ENCODE measurements at places on chromosomes 5 and 9. TPM values are rescaled to one million over a fixed set of nuclear protein-coding genes. Genes with fewer than 3 reads are reported as not detected.

Gene CNTNAP3
- 10.9 TPM for total RNA-seq

Gene PKD2L2
- total RNA-seq, result not detected

Gene CAPSL
- not detected for total RNA-seq

Gene SCGB3A2
- total RNA-seq, result not detected

Gene OTP
- total RNA-seq, result not detected

Gene REEP2
- 13.5 TPM for total RNA-seq

Gene LTC4S
- total RNA-seq, result not detected

Gene PCDHGC3
- total RNA-seq, result 24.3 TPM

Gene SNCAIP
- total RNA-seq, result 18.4 TPM

Gene DND1
- 1.1 TPM for total RNA-seq

Gene FGFR4
- 6.2 TPM for total RNA-seq

Gene PCDHGB5
- total RNA-seq, result 27.2 TPM

Gene MTMR12
- total RNA-seq, result 33.9 TPM

Gene PRR7
- 20.0 TPM for total RNA-seq

Gene LAMC3
- total RNA-seq, result 0.12 TPM

Gene SUSD1
- 53.7 TPM for total RNA-seq

Gene DAB2
- total RNA-seq, result 164 TPM

Gene EQTN
- total RNA-seq, result not detected

Gene IL9
- not detected for total RNA-seq

Gene CPEB4
- 11.1 TPM for total RNA-seq

Gene TMOD1
- total RNA-seq, result 5.1 TPM

Gene NIPSNAP3A
- 47.0 TPM for total RNA-seq

Gene TAS2R1
- total RNA-seq, result not detected

Gene FGD3
- not detected for total RNA-seq

Gene MGAT1
- 183 TPM for total RNA-seq

Gene CDH12
- not detected for total RNA-seq

Gene PCDHA8
- not detected for total RNA-seq

Gene TAF11L10
- not detected for total RNA-seq

Gene MLANA
- not detected for total RNA-seq

Gene UGT3A1
- total RNA-seq, result not detected

Gene SIT1
- total RNA-seq, result not detected

Gene GNE
- total RNA-seq, result 13.2 TPM

Gene CATSPER3
- not detected for total RNA-seq

Gene IL7R
- 0.82 TPM for total RNA-seq

Gene FRMPD1
- not detected for total RNA-seq

Gene PFN3
- not detected for total RNA-seq

Gene MYMK
- not detected for total RNA-seq

Gene IRX1
- 0.06 TPM for total RNA-seq

Gene TSSK1B
- total RNA-seq, result not detected

Gene CHD1
- 47.1 TPM for total RNA-seq

Gene COL15A1
- total RNA-seq, result 5.8 TPM

Gene NEUROG1
- total RNA-seq, result not detected

Gene SLC6A7
- not detected for total RNA-seq

Gene TMEFF1
- 35.1 TPM for total RNA-seq

Gene LCP2
- total RNA-seq, result 5.7 TPM

Gene FBXL7
- 26.4 TPM for total RNA-seq

Gene CSF2
- 31.6 TPM for total RNA-seq

Gene TMEM174
- not detected for total RNA-seq

Gene PCDHB8
- total RNA-seq, result 0.88 TPM

Gene HMHB1
- not detected for total RNA-seq

Gene PCDHGA7
- total RNA-seq, result 5.3 TPM

Gene CARTPT
- not detected for total RNA-seq

Gene IFNA4
- not detected for total RNA-seq

Gene SLC34A1
- total RNA-seq, result not detected

Gene KLHL3
- 3.3 TPM for total RNA-seq

Gene OR1Q1
- total RNA-seq, result not detected

Gene VDAC1
- total RNA-seq, result 243 TPM

Gene WNT8A
- total RNA-seq, result not detected

Gene PCDHGC5
- total RNA-seq, result 0.24 TPM

Measured in glomerular endothelial cell (primary cell).